Posterior vena cava (tissue), 2 donors: ENCODE measurements at places on chromosomes 11 and 22. TPM values are rescaled to one million over a fixed set of nuclear protein-coding genes. Genes with fewer than 3 reads are reported as not detected.

The CCDC87 gene
- 0.46 TPM for total RNA-seq

The SPTBN2 gene
- 4.2 TPM for total RNA-seq

The OR52N4 gene
- 0.24 TPM for total RNA-seq

The PGR gene
- 7.6 TPM for total RNA-seq

The CHRM1 gene
- total RNA-seq: not detected

The ARRB1 gene
- 42.3 TPM for total RNA-seq

The UCP2 gene
- total RNA-seq: 22.8 TPM

The KRTAP5-4 gene
- total RNA-seq: not detected

GRCh38 chr11:6326985-6327384 lies 6.7 kb upstream of the CAVIN3 start:
- DNase-seq: no peak

DNA sequence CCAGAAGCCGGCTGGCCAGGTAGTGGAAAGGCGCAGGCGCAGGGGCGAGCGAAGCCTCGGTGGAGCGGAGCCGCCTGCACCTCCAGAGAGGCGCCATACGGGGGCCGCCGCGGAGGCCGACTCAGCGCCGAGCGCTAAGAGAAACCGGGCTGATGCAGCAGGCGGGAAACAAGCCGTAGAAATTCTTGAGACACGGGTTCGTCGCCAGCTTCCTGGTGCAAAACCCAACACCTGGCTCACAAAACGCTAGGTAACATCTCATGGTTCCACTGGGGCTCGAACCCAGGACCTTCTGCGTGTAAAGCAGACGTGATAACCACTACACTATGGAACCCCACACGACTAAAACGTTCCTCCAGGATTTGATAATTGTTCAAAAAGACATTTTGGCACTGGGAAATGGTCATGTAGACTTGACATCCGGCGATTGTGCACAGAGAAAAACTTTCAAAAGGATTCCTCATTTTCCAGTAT lies 39.1 kb downstream of the OR4D9 start:
- peak; percentile 89 for DNase-seq

- no peak for DNase-seq
Observed at GRCh38 chr11:15148169-15148568, 33.4 kb downstream of the INSC start.

DNA sequence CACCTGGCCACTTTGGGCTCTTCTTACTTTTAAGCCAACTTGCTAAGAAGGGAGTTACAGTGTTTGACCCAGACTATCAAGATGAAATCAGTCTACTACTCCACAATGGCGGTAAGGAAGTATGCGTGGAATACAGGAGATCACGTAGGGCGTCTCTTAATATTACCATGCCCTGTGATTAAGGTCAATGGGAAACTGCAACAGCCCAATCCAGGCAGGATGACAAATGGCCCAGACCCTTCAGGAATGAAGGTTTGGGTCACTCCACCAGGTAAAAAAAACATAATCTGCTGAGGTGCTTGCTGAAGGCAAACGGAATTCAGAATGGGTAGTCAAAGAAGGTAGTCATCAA lies 1.0 kb upstream of the YPEL4 start:
- no peak for DNase-seq

DNA sequence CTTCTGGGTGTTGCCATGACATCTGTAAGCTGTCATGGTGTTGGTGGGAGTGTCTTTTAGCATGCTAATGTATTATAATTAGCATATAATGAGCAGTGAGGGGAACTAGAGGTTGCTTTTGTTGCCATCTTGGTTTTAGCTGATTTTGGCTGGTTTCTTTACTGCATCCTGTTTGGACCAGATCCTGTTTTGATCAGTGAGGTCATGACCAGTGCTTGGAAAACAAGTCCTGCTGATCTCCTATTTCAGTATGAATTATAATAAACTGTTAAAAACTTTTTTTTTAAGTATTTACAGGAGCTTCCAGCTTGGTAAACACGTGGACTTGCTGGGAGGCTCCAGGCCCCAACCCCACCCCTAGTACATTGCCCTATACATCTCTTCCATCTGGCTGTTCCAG lies 30.5 kb upstream of the P4HA3 start:
- DNase-seq: no peak

DNA sequence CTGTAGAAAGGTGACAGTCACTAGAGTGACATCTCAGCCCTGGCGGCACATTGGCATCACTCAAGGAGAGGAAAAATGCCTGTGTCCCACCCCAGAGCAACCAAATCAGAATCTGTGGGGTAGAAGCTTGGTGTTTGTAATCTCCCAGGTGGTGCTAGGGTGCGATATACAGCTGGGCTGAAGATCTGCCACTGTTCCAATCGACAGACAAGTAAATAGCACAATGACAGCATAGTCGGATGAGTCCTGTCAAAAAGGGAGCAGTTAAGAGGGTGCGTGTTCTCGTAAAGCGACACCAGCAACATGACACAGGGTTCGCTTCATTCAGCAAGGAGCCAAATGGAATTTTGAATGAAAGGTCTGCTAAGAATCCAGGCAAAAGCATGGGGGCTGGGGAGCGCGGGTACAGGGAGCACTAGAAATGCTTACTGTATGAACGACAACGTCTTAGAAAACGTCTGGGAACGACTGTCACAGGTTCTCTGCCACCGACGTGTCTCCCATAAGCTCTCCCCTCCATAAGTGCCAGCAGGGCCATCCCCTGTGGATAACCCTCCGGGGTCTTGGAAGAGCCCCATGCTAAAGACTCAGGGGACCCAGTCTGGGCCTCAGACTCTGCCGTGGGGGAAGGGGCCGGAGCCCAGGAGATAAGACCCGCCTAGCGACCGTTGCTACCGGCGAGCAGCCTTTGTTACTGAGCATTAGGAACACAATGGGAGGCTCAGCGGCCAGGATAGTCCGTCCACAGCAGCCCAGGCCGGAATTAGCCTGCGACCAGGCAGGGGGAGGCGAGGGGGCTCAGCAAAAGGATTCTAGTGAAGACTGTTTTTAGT lies 20.8 kb downstream of the ADA2 start:
- DNase-seq: no peak

- peak; percentile 92 for DNase-seq
Observed at GRCh38 chr11:76579056-76579751, 91.3 kb downstream of the LRRC32 start.
